BJ (cell line): ENCODE measurements at places on chromosomes 5 and 9.

- DNase-seq, result no peak
Measured at GRCh38 chr9:29556746-29557145, 1983.5 kb upstream of the C9orf72 start.

DNA sequence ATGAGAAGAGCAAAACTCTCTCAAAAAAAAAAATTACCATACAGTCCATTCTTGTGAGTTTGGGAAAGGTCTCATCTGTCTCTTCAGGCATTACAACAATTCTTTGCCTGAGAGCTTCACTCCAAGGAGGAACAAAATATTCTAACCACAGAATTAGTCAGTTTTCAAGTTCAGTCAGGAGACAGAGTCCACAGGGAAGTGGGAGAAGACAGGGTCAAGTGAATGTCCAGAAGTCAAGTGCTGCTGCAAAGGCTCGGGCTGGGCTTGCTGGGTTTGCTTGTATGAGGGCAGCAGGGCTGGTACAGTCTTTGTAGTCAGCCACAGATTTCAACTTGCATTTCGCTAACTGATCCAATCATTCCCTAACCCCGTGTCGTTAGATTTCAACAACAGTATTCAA, 17.6 kb upstream of the HEXB start:
- no peak for DNase-seq

GRCh38 chr5:98594098-98594497, 179.4 kb upstream of the RGMB start:
- DNase-seq, result no peak

GRCh38 chr5:16580382-16580781, 36.4 kb downstream of the RETREG1 start:
- DNase-seq, result no peak

DNA sequence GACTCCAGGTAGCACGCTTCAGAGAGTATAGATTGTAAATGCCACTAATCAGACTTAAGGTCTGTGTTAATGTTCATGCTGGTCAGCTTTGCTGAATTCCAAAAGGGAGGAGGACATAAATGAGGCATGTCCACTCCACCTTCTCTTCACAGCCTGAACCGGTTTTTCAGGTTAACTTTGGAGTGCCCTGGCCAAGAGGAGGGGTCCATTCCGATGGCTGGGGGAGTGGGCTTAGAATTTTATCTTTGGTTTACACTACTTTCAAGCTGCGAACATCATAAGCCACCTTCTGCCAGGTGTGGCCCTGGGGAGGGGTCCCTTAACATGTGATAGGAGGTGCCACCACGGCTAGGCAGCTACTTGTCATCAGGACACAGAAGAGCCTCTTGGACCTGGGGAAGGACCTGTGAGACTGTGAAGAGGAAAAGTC, 24.2 kb downstream of the ABO start:
- no peak for DNase-seq

DNA sequence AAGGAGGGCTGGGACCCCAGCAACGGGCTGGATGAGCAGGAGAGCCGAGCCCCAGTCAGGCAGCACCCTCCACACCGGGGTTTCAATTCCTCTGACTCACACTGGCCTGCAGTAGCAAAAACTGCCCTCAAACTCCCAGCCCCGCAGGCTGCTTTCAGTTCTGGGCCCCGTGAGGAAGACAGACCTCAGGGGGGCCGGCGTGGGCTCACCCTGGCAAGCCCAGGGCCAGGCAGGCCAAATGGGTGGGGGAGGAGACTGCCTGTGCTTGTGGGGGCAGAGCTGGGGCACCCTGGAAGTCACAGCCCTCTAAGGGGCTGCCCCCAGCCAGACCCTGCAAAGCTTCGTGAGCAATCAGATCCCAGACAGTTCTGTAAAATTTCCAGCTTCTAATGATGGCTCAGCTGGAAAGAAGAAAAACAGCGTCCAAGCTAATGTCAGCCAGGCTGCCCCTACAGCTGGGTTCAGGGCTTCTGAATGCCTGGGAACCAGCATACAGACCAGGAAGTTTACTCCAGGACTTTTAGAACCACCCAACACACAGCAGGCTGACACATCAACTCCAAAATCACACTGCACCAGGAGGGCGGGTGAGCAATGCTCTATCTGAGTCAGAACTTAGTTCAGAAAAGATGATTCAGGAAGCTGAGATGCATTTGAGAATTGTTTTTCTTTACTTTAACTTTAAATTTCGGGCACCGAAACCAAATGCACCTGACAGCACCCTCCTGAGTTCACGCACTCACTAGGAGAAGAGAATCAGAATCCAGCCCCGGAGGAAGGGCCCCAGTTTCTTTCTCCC, 34.7 kb downstream of the LPCAT1 start:
- peak; percentile 39 for DNase-seq

- peak; percentile 88 for DNase-seq
Measured at GRCh38 chr9:108297073-108297472, 558.7 kb downstream of the ACTL7B start.

- DNase-seq, result no peak
Measured at GRCh38 chr5:153223376-153223775, 267.1 kb upstream of the GRIA1 start.

DNA sequence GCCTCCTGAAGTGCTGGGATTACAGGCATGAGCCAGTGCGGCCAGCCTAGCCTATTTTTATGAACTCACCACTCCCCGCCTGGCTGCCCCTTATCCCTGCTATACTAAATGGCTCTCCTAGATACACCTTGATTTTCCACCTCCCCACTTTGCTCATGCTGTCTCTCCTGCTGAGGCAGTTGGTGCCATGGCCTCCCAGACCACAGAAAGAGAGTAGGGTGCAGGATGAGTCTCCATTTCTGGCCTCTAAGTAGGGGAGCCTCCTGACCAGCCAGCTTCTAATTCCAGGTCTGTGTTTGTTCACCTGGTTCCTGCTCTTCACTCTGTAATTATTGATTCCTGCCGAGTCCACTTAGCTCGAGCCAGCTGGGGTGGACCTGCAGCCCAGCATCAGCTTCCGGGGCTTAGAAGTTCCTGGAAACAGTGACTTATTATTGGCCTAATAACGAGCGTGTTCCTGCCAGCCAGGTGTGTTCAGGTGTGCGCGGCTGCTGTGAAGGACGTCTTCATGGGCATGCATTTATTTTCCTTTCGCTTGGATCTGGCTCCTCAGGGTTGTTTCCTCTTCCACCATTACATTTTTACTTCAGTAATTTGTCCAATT, 34.0 kb downstream of the ZNF618 start:
- no peak for DNase-seq

DNA sequence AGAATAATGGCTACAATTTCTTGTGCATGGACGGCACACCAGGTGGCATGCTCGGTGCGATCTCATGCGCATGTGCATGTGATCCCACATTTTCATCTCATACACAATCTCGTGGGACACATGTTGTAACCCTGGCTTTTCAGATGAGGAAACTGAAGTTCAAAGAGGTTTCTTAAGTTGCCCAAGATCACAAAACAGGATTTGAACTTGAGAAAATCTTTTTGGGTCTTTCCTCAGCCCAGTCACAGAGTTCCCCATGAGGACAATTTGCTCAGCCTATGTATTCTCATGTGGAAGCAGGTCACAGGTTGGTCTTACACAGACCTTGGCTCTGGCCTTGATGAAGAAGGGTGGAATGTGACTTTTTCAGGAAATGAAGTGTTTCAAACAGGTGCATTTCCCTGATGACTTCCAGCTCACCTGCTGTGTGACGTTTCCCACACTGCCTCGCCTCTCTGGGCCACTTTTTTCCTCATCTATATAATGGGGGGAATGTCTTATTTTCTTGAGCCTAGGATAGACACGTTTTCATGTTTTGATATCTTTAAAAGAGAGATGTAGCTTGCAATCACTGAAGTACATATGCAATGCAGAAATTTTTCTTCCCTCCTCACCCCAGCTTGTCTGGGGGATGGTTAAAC, 7.1 kb upstream of the ORM1 start:
- DNase-seq, result no peak

DNA sequence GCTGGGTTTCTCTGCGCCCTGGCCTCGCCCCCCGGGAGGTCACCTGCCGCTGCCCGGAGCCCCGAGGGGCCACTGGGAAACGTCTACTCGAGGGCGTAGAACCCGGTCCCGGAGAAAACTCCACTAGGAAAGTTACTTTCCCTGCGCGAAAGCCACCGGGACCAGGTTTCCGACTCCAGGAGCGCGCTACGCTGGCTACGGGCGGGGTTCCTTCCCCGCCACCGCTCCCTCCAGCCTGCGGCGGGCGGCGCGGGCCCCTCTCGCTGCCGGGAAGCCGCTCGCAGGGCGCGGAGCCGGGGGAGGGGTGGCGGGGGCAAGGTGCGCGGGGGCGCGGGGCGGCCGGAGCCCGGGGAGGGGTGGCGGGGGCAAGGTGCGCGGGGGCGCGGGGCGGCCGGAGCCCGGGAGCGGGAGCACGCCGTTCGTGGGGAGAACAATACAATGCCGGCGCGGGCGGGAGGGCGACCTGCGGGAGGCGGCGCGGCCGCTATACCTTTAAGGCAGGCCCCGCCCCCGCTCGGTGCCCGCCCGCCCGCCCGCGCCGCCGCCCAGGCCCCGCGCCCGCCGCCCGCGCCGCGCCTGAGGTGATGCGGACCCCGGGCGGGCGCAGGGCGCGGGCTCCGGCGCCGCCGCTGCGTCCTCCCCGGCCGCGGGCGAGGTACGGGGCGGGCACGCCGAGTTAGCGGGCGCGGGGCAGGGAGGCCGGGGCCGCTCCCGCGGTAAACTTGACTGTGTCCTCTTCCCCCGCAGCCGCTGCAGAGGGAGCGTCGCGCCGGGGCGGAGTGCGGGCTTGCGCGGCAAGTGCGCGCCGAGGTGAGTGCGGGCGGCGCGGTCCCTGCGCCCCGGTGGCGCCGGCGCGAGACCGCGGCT, 278.1 kb downstream of the AOPEP start:
- DNase-seq, result no peak

DNA sequence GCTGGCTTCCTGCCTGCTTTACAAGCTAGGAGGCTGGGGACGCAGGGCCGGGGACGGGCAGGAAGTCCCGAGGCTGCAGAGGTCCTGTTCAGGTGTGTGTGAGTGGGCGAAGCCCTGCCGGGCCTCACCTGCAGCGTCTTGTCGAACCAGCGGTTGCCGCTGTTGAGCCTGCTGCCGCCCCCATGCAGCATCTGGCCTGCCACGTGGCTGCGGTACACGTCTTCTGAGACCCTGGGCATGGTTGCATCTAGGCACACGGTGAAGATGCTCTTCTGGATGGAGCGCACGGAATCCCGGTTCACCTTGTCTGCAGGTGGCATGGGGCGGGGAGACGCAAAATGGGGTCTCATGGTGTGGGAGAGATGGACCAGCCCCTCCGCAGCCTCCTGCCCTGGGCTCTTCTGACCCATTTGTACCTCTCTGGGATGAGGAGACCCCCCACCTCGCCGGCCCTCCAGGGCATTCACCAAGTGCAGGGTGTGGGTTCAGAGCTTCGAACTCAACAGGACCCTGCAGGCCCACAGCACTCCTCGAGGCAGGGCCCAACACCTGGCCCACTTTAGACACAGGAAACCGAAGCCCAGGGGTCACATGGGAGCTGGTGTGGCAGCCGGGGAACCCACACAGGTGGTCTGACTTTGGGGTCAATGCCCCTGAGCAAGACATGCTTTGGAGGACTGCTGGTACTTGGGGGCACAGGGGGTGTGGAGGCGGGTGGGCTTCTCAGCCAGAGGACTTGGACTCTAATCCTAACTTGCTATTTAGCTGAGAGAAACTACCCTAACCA, 10.0 kb downstream of the CRAT start:
- no peak for DNase-seq

DNA sequence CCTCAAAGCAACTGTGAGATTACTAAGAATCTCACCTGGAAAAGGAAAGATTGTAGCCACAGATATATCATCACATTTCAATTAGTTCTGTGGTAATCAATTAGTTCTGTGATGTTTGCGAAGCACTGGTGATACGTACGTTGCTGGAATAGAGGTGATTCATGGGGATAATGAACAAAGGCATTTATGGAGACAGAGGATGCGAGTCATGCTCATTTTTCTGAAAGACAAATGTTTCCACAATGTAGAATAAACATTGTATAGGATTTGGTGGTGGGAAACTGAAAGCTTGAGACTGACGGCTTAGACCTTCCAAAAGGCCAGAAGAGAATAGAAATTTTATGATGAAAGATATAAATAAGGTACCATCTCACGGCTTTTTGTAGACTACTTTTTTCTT, 507.3 kb upstream of the TYRP1 start:
- no peak for DNase-seq

DNA sequence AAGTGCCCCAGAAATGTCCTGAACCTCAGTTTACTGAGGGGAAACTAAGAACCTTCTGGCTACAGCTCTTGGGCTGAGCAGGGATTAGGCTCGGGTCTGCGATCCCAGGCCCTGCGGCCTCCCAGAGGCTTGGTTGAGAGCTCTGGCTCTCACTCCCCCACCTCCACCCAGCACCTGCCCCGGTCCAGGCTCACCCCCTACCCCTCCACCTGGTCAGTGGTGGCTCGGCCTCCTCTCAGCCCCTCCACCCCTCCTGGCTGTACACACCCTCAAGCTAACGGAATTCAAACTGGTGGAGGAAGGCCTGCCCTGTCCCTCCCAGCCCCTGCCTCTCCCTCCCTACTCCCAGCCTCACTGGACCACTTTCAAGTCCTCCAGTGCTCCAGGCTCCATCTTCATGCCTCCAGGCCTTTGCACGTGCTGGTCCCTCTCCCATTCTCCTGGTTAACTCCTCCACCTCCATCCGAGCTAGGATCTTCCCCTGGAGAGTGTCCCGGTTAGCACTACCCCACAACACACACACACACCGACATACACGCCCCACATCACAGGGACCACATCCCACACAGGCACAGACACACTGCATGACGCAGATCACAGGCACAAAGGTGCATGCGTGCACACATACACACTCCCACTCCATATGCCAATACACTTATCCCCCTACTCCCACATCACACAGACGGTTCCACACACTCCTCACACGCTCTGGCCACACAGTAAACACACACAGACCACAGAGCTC, 130.9 kb downstream of the C9orf50 start:
- DNase-seq, result no peak

DNA sequence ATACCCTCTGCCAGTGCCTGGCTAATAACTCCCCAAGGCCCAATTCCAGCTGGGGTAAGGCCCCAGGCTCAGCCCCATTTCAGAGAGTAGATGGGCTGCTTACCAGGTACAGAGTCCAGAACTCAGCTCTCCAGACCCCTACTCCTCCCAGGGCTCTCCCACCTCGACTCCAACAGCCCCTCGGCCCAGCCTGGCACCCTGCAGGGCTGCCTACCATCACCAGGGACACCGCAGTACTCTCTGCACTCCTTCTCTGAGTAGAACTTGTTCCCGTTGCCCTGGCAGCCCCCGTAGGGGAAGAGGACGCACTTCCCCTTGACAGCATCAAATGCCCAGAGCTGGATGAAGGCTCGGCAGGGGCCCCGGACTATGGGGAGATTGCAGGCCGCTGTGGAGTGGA, 17.4 kb downstream of the AMBP start:
- DNase-seq, result no peak

- DNase-seq, result no peak
Measured at GRCh38 chr9:112925058-112925641, 34.5 kb upstream of the SLC46A2 start.

DNA sequence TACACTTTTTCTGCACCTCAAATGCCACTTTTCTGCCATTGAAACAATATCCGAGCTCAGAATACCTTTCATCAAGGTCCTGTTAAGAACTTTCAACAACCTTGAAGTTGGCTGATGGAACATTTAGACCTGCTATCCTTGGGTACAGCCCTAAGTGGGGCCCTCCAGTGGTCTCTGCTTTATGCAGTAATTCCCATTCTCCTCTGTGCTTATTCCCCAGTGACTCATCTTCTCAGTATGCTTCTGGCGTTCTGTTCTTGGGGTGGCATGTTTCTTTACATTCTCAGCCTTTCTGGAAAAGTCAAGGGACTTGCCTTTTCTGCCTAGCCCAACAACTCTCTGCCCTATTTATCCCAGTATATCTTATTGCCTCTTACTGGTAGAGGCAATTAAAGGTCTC, 7.1 kb downstream of the ANP32B start:
- no peak for DNase-seq
